ENCODE measurements at places on chromosomes 16 and 17. TPM values are rescaled to one million over a fixed set of nuclear protein-coding genes. Genes with fewer than 3 reads are reported as not detected.

The ZFPM1 gene
- total RNA-seq = 15.8 TPM

DNA sequence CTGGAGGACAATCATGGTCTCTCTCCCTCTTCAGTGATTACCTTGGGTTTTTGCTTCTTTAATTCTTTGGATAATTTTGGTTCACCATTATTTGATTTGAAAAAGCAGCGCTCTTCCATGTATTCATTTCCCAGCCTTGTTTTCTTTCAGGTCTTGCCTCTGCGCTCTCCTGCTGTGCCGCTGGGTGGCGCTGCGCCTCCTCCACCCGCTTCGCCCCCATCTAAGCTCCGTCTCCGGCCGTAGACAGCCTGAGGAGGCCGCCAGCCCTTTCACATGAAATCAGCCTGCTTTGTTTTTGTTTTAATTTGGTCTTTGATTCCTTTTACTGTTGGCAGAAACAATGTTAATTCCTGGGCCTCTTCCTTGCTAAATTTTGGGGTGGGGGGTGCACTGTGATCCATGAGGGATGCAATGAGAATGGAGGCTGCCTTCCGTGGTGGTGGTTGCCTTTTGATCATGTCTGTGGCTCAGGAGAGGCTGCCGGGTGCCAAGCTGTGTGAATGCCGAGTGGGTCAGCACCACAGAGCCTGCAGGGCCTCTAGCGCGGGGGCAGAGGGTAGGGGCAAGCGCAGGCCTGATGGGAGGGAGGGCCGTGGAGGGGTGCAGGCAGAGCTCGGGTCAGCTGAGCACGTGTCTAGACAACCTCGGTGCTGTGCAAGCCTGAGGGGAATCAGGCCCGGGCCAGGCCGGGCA lies 64.1 kb downstream of the PLD6 start:
- H3K27me3 ChIP-seq = no peaks in the 10 kb centered on the region
- H3K27ac ChIP-seq = peak overlapping the region; percentile 44
- no peak overlapping the region for H3K4me3 ChIP-seq
- peaks cover 17% of the 10 kb centered on the region for H3K4me1 ChIP-seq
- DNase-seq = peak; percentile 42

GRCh38 chr16:68406458-68407152 lies 41.7 kb downstream of the SMPD3 start:
- no peak overlapping the region for H3K4me3 ChIP-seq
- DNase-seq = no peak
- peaks cover 20% of the 10 kb centered on the region for H3K4me1 ChIP-seq
- peaks cover 20% of the 10 kb centered on the region for H3K27me3 ChIP-seq
- H3K36me3 ChIP-seq = no peaks in the 10 kb centered on the region

GRCh38 chr17:61647047-61647446 lies 56.0 kb upstream of the NACA2 start:
- DNase-seq = no peak
- H3K27ac ChIP-seq = no peak overlapping the region
- peaks cover 20% of the 10 kb centered on the region for H3K27me3 ChIP-seq
- H3K4me1 ChIP-seq = no peaks in the 10 kb centered on the region
- H3K4me3 ChIP-seq = no peak overlapping the region

The PMFBP1 gene
- total RNA-seq = 5.2 TPM

GRCh38 chr16:8262299-8262698 lies 328.0 kb downstream of the TMEM114 start:
- H3K36me3 ChIP-seq = no peaks in the 10 kb centered on the region
- H3K4me3 ChIP-seq = no peak overlapping the region
- H3K4me1 ChIP-seq = no peaks in the 10 kb centered on the region
- no peak for DNase-seq

- no peak overlapping the region for H3K27ac ChIP-seq
- peaks cover 7% of the 10 kb centered on the region for H3K4me1 ChIP-seq
- H3K36me3 ChIP-seq = no peaks in the 10 kb centered on the region
- peaks cover 3% of the 10 kb centered on the region for H3K27me3 ChIP-seq
- DNase-seq = no peak
Observed at GRCh38 chr17:34862384-34862783, 98.9 kb downstream of the CCT6B start.

DNA sequence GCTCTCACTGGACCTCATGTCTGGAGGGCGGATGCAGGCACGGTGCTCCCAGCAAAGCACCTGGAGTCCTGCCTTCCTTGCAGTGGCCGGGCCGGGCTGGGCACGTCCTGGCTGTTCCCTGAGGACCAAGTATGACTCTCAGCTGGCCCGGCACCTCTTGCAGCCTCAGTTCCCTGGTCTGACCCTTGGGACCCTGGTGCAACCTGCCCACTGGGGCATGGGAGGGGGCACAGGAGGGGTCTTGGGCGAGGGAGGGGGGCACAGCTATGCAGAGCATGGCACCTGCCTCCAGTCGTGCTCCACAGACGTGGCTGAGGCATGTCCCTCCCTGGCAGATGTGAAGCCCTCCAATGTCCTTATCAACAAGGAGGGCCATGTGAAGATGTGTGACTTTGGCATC lies 19.6 kb downstream of the MAP2K3 start:
- peaks cover 55% of the 10 kb centered on the region for H3K36me3 ChIP-seq
- no peaks in the 10 kb centered on the region for H3K27me3 ChIP-seq
- H3K4me1 ChIP-seq = no peaks in the 10 kb centered on the region

- peak overlapping the region; percentile 79 for H3K4me3 ChIP-seq
- peaks cover 4% of the 10 kb centered on the region for H3K27me3 ChIP-seq
- H3K36me3 ChIP-seq = peaks cover 2% of the 10 kb centered on the region
- peak; percentile 70 for DNase-seq
- H3K27ac ChIP-seq = peak overlapping the region; percentile 91
Observed at GRCh38 chr17:39753514-39754160, 15.9 kb downstream of the GRB7 start.

The EVPLL gene
- total RNA-seq = not detected

DNA sequence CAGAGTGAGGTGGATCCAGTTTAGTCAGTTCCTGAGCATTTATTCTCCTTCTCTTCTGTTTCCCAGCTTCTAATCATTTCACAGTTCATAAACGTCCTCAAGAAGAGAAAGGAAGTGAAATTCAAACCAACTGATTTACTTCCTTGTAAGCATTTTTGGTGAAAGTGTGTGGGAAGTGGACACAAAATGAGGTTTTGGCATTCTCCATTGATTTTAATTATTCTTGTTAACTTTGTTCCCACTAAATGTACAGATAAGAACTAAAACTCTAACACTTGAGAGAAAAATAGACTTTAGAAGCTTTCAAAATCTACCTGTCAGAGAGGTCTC lies 42.7 kb upstream of the CORO6 start:
- H3K4me3 ChIP-seq = no peak overlapping the region
- peak overlapping the region; percentile 39 for H3K27ac ChIP-seq
- peaks cover 53% of the 10 kb centered on the region for H3K36me3 ChIP-seq
- H3K27me3 ChIP-seq = no peaks in the 10 kb centered on the region

The CDRT15L2 gene
- total RNA-seq = not detected

DNA sequence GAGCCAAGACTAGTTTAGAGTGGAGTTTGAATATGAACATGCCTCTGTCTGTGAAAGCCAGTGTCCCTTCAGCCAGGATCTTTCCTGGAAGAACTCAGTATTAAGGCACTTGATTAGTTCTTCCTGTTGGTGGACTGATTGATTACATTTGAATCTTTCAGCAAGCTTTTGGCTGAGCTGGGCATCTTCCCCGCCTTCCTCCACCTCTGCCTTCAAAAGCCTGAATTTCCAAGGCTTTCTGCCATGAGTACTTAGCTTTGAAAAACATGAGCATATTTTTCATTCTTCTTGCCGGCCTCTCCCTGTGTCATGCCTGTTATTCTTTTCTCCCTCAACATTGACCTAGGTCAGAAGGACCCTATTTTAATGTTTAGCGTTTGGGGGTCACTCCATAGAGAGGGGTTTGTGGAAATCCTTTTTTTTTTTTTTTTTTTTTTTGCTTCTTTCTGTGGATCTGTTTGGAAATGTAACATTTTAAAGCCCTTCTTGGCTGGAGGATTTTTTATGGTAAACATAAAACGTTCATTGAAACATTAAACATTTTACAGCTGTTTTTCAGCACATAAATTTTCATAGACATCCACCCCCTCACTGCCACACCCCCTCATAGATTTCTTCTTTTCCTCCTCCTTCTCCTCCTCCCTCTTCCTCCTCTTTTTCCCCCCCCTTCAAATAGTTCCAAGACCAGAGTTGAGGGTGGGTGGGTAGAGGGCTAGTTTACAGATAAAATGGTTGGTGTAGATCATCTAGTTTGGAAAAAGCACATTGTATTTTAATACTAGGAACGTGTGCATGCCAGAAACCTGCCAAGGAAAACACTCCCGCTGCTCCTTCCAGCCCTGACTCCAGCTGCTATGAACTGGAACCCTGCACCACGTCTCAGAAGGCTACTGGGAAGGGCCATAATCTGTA lies 645.9 kb downstream of the WWOX start:
- H3K36me3 ChIP-seq = peaks cover 5% of the 10 kb centered on the region
- DNase-seq = no peak
- no peak overlapping the region for H3K27ac ChIP-seq
- no peak overlapping the region for H3K4me3 ChIP-seq
- H3K27me3 ChIP-seq = no peaks in the 10 kb centered on the region

The TBC1D3K gene
- not detected for total RNA-seq

The GUCY2D gene
- total RNA-seq = not detected

The NACA2 gene
- total RNA-seq = not detected

The CDIP1 gene
- total RNA-seq = 44.0 TPM

GRCh38 chr16:11870399-11870798 lies 19.1 kb upstream of the RSL1D1 start:
- H3K27me3 ChIP-seq = no peaks in the 10 kb centered on the region
- H3K4me3 ChIP-seq = no peak overlapping the region
- DNase-seq = no peak
- peaks cover 39% of the 10 kb centered on the region for H3K36me3 ChIP-seq
- H3K4me1 ChIP-seq = no peaks in the 10 kb centered on the region
- H3K27ac ChIP-seq = no peak overlapping the region

DNA sequence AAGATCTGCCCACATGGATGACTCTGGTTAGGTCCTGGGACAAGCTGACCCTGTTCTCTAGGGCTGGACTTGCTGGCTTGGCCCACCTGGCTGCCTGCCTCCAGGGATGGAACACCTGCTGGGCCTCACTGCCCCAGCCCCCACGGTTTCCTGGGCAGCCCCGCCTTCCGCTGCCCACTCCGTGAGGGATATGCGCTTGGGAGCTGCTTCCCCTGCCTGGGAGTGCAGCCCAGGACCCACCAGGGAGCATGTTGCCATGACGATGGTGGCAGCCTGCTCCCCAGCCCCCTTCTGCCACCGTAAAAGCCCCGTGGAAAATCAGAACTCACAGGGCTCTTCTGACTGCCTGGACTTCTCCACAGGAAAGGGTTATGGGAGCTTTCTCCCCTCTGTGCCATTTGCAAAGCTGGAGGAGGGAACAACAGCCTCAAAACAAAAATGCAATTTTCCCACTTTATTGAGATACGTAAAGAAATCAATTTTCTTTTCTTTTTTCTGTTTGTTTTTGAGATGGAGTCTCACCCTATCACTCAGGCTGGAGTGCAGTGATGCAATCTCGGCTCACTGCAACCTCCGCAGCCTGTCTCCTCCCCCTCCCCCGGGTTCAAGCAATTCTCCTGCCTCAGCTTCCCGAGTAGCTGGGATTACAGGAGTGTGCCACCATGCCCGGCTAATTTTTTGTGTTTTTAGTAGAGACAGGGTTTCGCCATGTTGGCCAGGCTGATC lies 18.0 kb upstream of the GAS7 start:
- H3K27ac ChIP-seq = no peak overlapping the region
- DNase-seq = no peak

The P2RX5 gene
- 7.8 TPM for total RNA-seq

The C1QTNF8 gene
- total RNA-seq = not detected

GRCh38 chr16:13289515-13289914 lies 388.1 kb downstream of the SHISA9 start:
- no peaks in the 10 kb centered on the region for H3K4me1 ChIP-seq
- no peaks in the 10 kb centered on the region for H3K36me3 ChIP-seq
- H3K27me3 ChIP-seq = no peaks in the 10 kb centered on the region
- H3K4me3 ChIP-seq = no peak overlapping the region

Data from activated CD8-positive, alpha-beta T cell treated with anti-CD3 and anti-CD28 coated beads, Interleukin-2, amount 10 ng/mL, durations not matched to agents 7 days and 5 days (primary cell).